Breast epithelium (tissue), 4 donors: ENCODE measurements at places on chromosomes 1 and 21. TPM values are rescaled to one million over a fixed set of nuclear protein-coding genes. Genes with fewer than 3 reads are reported as not detected.

The ANKRD34A gene
- total RNA-seq, result 0.59 TPM

The MSH4 gene
- 0.88 TPM for total RNA-seq

The CNR2 gene
- not detected for total RNA-seq

- peaks cover 6% of the 10 kb centered on the region for H3K4me1 ChIP-seq
- H3K27me3 ChIP-seq, result no peaks in the 10 kb centered on the region
- no peak for DNase-seq
- no peak overlapping the region for H3K4me3 ChIP-seq
- no peaks in the 10 kb centered on the region for H3K36me3 ChIP-seq
These were observed 13.7 kb upstream of the SLC44A3 start for GRCh38 chr1:94806441-94806871.

The PCP4 gene
- 2.3 TPM for total RNA-seq

The RHOU gene
- total RNA-seq, result 28.8 TPM

GRCh38 chr1:39539252-39539790 is 37.3 kb downstream of the PABPC4 start:
- peak; percentile 34 for DNase-seq
- no peaks in the 10 kb centered on the region for H3K36me3 ChIP-seq
- no peak overlapping the region for H3K4me3 ChIP-seq

The GCSAML gene
- 1.3 TPM for total RNA-seq

GRCh38 chr1:224432146-224432545 is 2.5 kb downstream of the WDR26 start:
- H3K27me3 ChIP-seq, result no peaks in the 10 kb centered on the region
- peak overlapping the region; percentile 99 for H3K27ac ChIP-seq
- peak overlapping the region; percentile 83 for H3K4me3 ChIP-seq

DNA sequence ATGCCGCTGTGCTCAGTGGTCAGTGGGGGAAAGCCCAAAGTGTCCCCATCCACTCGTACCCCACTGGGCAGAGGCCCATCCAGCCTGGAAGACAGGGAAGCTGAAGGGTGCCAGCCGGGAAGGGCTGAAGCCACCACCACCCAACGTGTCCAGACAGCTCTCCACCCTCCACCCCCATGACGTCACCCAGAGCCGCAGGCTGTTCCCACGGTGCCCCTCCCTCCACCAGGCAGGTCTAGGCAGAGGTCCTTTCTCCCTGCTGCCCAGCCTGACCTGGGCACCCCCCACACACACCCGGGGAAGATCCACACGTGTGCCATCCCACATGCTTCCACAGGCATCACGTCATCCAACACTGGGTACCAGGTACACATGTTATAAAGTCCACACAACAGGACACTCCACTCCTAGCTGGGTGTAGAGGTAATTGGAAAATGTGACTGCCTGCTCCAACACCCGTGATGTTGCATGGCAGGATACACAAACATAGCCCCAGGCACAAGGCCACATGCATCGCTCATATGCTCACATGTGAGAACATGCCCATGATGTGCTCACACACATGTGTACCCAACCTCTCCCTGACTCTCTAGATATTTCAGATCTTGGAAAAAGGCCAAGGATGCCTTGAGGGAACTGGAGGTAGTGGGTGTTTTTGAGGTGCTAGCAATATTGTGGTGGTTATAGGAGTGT is 5.1 kb upstream of the ARHGAP30 start:
- no peaks in the 10 kb centered on the region for H3K4me1 ChIP-seq
- peak overlapping the region; percentile 63 for H3K27ac ChIP-seq
- peak; percentile 78 for DNase-seq
- no peaks in the 10 kb centered on the region for H3K36me3 ChIP-seq

The CTSE gene
- total RNA-seq, result not detected

The OR10J1 gene
- not detected for total RNA-seq

DNA sequence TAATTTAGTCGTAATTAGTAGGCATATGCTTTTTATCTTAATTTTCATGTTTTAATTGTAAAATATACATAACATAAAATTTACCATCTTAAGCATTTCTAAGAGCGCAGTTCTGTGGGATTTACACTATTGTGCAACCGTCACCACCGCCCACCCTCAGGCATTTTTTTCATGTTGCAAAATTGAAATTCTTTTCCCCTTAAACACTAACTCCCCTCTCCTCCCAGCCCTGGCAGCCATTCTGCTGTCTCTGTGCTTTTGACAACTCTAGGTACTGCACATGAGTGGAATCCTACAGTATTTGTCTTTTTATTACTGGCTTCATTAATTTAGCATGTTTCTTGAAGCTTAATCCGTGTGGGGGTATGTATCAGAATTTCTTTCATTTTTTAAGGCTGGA is 7.8 kb downstream of the PIK3CD start:
- no peaks in the 10 kb centered on the region for H3K27me3 ChIP-seq
- peak; percentile 30 for DNase-seq
- H3K27ac ChIP-seq, result no peak overlapping the region
- H3K4me1 ChIP-seq, result no peaks in the 10 kb centered on the region
- H3K36me3 ChIP-seq, result no peaks in the 10 kb centered on the region

The RHCE gene
- total RNA-seq, result not detected

DNA sequence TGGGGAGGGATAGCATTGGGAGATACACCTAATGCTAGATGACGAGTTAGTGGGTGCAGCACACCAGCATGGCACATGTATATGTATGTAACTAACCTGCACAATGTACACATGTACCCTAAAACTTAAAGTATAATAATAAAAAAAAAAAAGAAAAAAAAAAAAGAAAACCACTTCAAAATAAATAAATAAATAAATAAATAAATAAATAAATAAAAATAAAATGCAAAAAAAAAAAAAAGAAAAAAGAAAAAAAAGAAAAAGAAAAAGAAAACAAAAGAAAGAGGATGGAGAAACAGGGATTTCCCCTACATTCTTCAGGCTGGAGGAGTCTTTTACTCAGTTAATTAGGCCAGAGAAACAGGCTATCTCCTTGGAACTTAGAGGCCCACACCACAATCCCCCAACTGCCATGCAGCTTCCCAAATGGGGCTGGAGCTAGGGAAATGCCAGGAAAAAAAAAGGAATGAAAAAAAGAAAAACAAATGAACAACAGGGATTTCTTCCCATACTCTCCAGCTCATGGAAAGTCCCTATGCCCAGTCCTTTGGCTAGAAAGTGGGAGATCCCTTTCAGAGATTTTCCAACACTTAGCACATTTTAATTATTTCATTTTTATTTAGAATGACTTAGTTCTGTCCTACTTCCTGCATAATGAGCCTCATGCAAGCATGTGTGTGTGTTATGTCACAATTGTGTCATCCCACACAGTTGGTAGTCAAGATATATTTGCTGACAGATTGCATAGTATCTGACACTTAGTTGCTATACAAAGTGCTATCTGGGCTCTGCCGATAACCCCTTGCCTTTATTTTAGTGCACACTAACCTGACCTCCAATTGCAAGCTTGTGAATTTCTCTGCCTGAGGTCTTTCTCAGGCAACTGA is 486.4 kb downstream of the PLPP3 start:
- H3K4me1 ChIP-seq, result peaks cover 2% of the 10 kb centered on the region
- no peaks in the 10 kb centered on the region for H3K27me3 ChIP-seq
- no peaks in the 10 kb centered on the region for H3K36me3 ChIP-seq
- no peak for DNase-seq
